ENCODE measurements at places on chromosomes 2 and 18. TPM values are rescaled to one million over a fixed set of nuclear protein-coding genes. Genes with fewer than 3 reads are reported as not detected.
A peak's percentile ranks its signal among the peaks of the same experiment; 100 is the strongest.

- DNase-seq: no peak
Measured at GRCh38 chr18:46416706-46417638, 240.0 kb downstream of the LOXHD1 start.

DNA sequence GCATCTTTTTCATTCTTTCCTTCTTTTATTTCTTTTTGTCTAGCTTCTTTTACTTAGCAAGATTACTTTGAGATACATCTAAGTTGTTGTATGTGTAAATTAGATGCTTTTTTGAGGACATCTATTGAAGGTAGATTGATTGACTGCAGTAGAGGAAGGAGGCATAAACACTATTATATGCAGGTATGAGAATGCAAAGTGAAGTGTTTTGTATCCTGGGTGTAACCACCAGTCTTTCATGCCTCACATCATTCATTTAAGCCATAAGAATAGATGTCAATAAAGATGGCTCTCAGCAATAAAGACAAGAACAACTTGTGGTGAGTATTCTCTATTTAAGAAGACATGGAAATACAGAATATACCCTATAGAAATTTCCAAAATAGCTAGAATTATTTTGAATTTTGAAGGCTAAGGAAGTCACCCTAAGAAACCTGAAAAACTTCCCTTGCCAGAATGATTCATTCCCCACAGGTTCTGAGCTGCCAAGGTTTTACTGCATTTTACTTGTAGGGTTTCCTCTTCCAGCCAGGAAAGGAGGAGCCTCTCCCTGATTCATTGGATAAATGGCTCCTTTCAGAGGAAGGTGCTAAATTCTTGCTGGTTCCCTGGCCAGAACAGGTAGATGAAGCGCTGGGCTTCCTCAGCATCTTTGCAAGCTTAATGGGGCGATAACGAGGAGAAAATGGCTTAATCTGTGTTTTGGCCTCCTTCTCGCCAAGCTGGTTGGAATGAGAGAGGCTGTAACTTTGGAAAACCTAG, 279.8 kb upstream of the SLC14A2 start:
- no peak for DNase-seq

- no peak for DNase-seq
Measured at GRCh38 chr18:60024857-60025256, 125.1 kb downstream of the PMAIP1 start.

Gene IMMT
- total RNA-seq: 130 TPM

GRCh38 chr2:174395969-174396630, 570 bp downstream of the SCRN3 start:
- peak; percentile 43 for DNase-seq

Gene C2orf49
- 20.5 TPM for total RNA-seq

DNA sequence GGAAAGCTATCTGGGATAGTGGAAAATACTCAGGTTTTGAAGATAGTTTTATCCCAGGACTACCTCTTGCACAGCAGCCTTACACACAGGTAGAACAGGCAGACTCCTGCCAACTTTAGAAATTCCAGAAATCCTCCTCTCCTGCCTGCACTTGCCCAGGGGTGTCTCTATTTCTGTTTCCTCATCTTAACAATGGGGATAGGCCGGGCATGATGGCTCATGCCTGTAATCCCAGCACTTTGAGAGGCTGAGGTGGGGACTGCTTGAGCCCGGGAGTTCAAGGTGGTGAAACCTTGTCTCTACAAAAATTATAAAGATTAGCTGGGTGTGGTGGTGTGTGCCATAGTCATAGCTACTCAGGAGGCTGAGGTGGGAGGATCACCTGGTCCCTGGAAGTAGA, 117.0 kb upstream of the ARL5A start:
- no peak for DNase-seq

DNA sequence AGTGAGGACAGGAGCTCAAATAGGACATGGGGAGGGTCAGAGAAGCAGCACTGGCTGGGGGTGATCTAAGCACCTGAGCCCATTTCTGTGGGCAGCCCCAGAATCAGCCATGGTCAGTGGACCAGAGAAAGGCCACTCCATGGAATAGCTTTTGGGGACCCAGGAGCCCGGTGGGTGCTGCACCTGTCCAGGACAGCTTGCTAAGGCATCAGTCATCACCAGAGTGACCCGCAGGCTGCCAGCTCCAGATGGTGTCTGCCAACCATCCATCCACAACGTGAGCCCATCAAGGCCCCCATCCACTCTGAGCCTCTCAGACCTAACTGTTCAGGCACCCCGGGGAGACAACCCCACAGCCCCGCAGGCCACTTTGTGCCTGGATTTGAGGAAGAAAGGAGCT, 23.6 kb upstream of the COL6A3 start:
- no peak for DNase-seq

- no peak for DNase-seq
Measured at GRCh38 chr2:105403783-105404698, 5.2 kb upstream of the FHL2 start.

Gene IER3IP1
- 8.5 TPM for total RNA-seq

Gene OSR1
- total RNA-seq: not detected

DNA sequence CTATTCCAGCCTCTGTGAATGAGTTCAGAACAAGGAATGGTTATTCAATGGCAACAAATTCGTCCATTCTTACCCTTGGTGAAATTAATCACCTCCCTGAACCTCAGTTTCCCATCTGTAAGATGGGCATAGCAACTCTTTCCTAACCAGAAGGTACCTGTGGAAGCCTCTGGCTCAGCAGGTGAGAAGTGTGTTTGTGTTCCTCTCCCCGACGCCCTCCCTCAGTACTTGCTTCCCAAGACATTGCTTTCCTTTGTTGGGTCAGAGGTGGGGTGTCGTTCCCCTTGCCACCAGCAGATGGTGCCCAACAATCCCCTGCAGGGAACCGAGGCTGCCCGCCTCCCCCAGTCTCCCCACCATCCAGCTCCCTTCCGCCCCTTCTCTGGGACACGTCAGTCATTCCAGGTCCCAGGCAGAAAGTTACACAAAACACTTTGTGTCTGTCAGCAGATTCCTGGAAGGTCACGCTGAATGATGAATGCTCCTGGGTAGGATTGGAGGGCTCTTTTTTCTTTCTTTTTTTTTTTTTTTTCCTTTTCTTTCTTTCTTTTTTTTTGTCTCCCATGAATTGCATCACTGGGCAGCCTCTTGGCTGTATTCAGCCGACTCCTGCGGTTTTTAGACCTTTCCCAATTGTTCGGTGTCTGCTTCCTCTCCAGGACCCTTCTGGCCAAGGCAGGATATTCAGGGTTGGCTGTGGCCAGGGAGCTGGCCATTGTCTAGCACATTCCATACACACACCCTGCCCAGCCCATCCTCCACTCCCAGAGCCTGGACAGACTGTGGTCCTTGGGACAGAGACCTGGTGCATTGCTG, 117.3 kb downstream of the LPIN1 start:
- peak; percentile 66 for DNase-seq

Gene SMPD4
- total RNA-seq: 79.8 TPM

- no peak for DNase-seq
Measured at GRCh38 chr2:26792720-26793119, 6.9 kb downstream of the CENPA start.

DNA sequence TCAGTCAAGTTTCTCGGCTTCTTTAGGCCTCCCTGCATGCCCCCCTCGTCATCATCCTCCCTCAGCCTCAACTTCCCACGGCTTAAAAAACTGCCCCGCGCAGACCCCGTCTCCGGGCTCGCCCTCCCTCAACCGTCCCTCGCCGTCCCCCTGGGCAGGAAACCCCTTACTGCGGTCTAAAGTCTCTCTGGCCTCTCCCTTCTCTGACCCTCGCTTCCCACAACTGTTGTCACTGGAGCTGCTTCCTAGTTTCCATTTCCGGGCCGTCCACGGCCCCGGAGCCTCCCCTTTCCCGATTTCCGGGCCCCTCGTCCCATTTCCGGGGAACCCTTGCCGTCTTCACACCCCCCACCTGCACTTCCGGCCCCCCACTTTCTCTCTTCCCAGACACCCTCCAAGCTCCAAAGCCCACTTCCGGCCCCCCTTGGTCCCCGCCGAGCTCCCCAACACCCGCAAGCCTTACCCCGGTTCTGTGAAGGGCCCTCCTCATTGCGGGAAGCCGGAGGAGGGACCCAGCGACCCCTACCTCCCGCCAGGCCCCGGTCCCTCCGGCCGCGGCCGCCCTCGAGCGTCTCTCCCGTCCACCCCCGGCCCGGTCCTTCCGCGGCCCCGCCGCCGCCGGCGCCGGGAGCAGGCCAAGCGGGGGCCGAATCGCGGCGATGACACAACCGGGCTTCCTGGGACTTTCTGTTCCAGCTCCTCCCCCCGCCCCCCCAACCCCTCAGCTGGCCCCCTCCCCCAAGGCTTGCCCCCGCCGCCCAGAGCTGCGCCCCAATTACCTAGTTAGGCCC, 513 bp downstream of the TRIP12 start:
- peak; percentile 85 for DNase-seq

DNA sequence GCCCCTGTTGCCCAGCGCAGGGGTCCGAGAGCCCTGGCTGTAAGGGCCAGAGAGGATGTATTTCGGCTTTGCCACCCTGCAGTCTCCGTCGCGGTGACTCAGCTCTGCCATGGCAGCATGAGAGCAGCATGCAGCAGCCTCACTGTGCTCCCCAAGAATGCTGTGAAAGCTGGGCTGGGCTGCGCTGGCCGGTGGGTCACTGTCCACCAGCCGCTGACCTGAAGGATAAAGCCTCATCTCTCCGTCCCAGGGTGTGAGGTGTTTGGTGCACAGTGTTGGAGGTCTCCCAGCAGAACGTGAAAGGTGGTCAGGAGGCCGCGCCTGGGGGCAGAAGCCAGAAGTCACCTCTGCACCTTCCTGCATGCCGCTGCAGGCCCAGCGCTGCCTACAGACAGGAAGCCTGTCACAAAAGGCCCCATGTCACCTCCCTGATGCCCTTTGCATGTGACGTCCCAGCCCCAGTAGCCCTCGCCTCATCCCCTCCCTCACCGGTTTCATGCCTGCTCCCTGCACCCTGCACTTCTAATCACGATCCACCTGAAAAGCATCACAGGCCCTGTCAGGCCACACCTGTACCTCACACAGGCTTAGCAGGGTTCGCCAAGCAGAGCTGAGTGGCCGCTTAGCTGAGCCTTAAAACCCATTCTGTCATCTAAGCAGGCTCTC, 342.1 kb downstream of the EIPR1 start:
- DNase-seq: no peak

DNA sequence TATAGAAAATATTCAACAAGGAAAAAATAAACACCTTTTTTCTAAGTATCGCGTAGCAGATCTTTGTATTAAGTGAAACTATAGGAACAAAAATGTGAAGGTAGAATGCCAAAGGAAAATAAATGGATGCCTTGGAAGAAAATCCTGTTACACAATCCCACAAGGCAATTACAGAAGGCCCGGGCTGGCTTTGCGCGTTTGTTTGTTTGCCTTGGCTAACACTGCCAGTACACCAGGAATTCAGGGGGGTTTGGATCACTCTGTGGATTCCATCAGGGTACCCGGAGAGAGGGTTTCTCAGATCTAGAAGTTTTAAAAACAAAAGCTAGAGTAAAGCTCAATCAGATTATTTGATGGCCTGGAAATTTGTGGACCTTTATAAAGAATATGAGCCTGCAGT, 478.3 kb downstream of the FBXO15 start:
- no peak for DNase-seq

Measured in activated CD8-positive, alpha-beta memory T cell treated with anti-CD3 and anti-CD28 coated beads, Interleukin-2, amount 10 ng/mL, durations not matched to agents 7 days and 5 days (primary cell).